ENCODE measurements at places on chromosomes 5 and 9. TPM values are rescaled to one million over a fixed set of nuclear protein-coding genes. Genes with fewer than 3 reads are reported as not detected.

Gene EQTN
- not detected for total RNA-seq

Gene CPLANE1
- total RNA-seq: 27.6 TPM

Gene EXD3
- 14.0 TPM for total RNA-seq

Gene SPINK4
- total RNA-seq: not detected

Gene MAN1B1
- 113 TPM for total RNA-seq

Gene ETF1
- total RNA-seq: 126 TPM

Gene SOHLH1
- not detected for total RNA-seq

Gene PCDHA9
- under 0.01 TPM for total RNA-seq

Gene TRIM41
- total RNA-seq: 16.5 TPM

Gene GMCL2
- total RNA-seq: not detected

Gene TAF1L
- total RNA-seq: under 0.01 TPM

Gene NCS1
- 76.4 TPM for total RNA-seq

Gene SUSD3
- total RNA-seq: 1.3 TPM

Gene PITX1
- 12.6 TPM for total RNA-seq

Gene SH3PXD2B
- total RNA-seq: 41.2 TPM

Gene THBS4
- total RNA-seq: 11.9 TPM

Gene SH3RF2
- 1.0 TPM for total RNA-seq

Gene PCDHB6
- total RNA-seq: not detected

Gene NEUROG1
- not detected for total RNA-seq

Gene TUSC1
- 7.4 TPM for total RNA-seq

Gene TLR4
- total RNA-seq: 6.0 TPM

Gene TMEM252
- total RNA-seq: not detected

Gene GRM6
- not detected for total RNA-seq

Gene EIF4E1B
- total RNA-seq: not detected

Gene SLC1A3
- 8.3 TPM for total RNA-seq

Gene CNTRL
- 4.3 TPM for total RNA-seq

Gene MRPL36
- total RNA-seq: 23.3 TPM

Gene MAPKAP1
- 98.9 TPM for total RNA-seq

Gene OR13J1
- total RNA-seq: not detected

Gene ARHGEF39
- total RNA-seq: 2.9 TPM

Gene CCDC171
- total RNA-seq: 2.8 TPM

Gene CCNI2
- total RNA-seq: not detected

Gene IL3
- total RNA-seq: not detected

Gene LCN9
- not detected for total RNA-seq

Gene SLC34A1
- total RNA-seq: not detected

Gene MLANA
- not detected for total RNA-seq

Gene PTGES
- total RNA-seq: 84.5 TPM

Gene PCDHB15
- total RNA-seq: under 0.01 TPM

Gene BAAT
- total RNA-seq: not detected

Gene PRR16
- 9.3 TPM for total RNA-seq

Gene CTNND2
- not detected for total RNA-seq

Gene RIGI
- total RNA-seq: 9.4 TPM

Gene TRAF1
- total RNA-seq: 3.8 TPM

Gene ACOT12
- 2.2 TPM for total RNA-seq

Gene RALGDS
- total RNA-seq: 32.4 TPM
